HS-27A (cell line): ENCODE measurements at places on chromosomes 1 and 21.

GRCh38 chr1:82978461-82979324, 1020.2 kb downstream of the TTLL7 start:
- no peak for DNase-seq

DNA sequence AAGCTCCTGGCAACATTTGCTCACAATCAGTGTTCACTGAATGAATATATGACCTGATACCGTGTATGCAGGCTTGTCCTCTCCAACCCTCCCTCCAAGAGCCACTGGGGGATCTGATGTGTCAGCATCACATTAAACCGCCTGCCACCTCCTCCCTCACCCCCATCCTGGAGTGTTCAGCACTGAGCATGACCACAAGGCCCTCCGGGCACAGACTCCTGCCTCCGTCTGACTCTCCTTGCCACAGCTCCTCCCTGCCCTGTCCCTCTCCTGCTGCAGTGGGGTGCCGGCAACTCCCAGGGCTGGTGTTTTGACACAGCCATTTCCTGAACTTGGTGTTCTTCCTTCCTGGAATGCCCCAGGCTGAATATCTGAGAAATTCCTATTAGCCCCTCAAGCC, 136.7 kb downstream of the FCRL5 start:
- DNase-seq = no peak

DNA sequence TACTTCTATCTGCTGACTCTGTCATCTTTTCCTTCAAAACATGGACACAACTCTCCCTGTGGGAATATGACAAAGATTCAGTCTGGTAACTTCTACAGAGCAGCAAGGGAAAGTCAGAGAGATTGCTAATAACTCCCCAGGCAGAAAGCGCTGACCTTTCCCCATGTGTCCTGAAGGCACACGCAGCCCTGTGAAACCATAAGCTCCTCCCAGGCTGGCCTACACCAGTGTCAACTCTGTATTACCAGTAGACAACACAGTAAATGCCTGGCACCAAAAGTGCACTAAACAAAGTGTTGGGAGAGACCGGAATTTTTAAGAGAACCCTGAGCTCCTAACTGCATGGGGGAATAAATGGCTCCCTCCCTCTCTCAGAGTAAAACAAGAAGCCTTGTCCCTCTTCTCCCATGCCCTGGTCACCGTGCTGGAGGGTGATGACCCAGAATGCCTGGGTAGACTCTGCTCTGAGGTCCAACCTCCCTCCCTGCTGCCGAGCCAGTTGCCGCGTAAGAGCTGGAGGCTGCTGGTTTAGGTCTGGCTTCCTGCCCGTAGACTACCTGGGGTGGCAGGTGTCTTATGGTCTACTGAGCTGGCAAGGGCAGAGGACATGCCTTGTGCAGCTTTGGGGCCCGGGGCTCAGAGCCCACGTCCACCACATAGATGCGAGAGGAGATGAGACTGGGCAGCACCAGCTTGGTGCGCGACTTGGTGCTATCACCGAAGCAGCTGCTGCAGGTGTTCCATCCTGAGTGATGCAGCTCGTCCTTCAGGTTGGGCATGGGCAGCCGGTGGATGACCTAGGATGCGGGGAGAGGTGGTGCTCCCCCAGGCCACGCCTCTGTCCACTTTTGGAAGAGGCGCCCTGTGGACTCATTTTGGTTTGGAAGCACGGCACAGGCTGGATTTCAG, 3.9 kb downstream of the SELENBP1 start:
- DNase-seq = no peak

GRCh38 chr1:67918067-67918466, 84.8 kb upstream of the GNG12 start:
- DNase-seq = no peak

DNA sequence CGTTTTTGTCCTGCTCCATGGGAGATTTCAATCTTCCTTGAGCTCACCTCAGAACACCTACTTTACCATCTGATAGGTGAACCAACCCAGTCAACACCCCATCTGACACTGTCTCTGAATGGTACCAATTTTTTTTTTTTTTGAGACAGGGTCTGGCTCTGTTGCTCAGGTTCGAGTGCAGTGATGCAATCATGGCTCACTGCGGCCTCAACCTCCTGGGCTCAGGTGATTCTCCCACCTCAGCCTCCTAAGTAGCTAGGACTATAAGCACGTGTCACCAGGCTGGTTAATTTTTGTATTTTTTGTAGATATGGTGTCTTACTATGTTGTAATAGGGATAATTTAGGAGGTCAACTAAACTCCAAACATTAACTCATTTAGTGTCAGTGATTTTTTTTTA, 36.3 kb downstream of the SPRTN start:
- DNase-seq = no peak

- DNase-seq = no peak
Observed at GRCh38 chr1:202551683-202552082, 158.6 kb downstream of the SYT2 start.

GRCh38 chr1:101388904-101389546, 152.2 kb downstream of the S1PR1 start:
- DNase-seq = no peak

- no peak for DNase-seq
Observed at GRCh38 chr1:223136086-223136485, 7.0 kb downstream of the TLR5 start.

DNA sequence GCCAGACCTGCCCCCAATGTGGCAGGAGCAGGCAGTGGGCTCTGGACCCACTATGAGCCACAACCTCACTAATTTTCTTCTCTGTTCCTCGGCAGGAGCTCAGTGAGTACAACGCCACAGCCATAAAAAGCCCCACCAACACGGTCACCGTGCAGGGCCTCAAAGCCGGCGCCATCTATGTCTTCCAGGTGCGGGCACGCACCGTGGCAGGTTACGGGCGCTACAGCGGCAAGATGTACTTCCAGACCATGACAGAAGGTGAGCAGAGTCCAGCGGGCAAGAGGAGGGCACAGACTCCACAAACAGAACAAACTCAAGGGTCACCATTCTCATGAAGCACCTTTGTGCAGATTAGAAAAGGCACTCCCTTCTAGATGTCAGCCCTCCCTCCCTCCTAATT, 79.9 kb downstream of the LACTBL1 start:
- no peak for DNase-seq

DNA sequence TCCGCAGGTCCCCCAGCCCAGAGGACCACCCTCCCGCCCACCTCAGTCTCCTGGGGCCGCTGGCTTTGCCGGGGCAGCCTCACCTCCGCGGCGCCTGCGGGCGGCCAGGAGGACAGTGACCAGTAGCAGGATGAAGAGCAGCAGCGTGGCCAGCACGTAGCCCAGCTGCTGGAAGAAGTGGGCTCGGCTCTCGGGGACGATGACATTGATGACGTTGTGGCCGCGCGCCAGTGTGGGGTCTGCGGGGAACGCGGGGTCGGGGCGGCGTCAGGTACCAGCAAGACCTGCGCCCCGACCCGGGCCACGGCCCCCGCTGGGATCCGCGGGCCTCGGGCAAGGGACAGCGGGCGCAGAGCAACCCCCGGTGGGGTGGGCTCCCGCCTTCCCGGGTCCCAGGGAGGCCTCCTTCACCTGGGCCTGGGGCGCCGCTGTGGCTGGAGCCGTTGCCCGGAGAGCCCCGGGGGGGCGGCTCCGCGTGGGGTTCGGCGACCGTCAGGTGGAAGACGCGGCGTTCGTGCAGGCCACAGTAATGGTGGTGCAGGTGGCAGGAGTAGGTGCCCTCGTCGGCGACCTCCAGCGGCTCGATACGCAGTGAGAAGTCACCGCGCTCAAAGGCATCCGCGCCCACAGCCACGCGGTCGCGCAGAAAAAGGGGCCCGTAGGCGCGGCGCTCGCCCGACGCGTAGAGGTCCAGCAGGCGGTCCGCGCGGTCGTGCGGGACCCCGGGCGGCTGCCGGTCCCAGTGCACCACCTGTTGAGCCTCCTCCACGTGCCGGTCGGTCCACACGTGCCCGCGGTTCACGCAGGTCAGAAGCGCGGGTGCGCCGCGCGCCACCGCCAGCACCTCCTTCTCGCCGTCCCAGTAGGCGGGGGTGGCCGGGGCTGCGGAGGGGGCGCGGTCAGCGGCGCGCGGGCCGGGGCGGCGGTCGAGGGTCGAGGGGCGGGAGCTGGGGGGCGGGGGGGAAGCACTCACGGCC, 3.8 kb downstream of the MXRA8 start:
- no peak for DNase-seq

DNA sequence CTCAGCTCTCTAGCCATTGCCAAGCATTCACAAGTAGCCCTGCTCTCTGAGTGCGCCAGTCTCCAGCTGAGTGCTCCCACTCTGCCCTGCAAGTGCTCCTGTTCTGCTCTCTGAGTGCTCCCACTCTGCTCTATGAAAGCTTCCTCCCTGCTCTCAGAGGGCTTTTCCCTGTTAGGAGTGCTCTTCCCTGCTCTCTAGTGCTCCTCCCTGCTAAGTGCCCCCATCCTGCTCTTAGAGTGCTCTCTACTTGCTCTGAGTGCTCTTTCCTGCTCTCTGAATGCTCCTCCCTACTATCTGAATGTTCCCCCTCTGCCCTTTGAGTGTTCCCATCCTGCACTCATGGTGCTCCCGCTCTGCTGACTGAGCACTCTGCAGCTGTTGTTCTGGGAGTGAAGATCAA, 555.4 kb downstream of the NPHP4 start:
- no peak for DNase-seq

- DNase-seq = no peak
Observed at GRCh38 chr1:163300568-163300967, 21.2 kb upstream of the NUF2 start.

DNA sequence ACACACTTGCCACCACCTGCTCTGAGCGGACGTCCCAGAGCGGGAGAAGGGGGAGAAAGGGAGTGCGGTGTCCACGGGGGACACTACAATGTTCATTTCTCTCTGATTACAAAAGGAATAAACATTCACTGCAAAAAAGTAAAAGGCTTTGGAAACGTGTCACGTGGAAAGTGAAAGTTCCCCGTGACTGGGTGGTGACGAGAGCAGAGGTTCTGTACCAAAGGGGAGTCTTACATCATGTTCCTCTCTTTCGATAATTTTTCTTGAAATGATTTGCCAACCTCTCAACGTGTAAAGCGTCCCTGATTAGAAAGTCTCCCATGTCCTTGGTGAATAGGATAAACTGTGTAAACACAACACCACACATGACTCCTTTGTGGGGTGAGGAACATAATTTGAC, 22.0 kb upstream of the PRDM15 start:
- no peak for DNase-seq

DNA sequence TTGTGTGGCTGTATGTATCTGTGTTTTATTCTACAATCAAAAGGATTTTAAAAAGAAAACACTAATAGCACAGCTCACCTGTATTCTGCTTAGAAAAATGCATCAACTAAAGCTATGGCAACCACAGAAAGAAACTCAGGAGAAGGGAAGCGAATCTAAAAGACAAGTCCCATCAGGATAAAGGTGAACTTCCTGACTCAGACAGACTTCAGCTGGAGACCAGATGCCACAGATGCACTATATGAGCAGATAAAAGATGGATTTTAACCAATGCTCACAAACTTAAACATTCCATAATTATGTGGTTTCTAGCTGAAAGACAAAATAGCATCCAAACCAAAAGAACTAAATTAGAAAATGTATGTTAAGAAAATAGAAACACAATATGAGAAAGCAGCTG, 231.0 kb downstream of the RERE start:
- DNase-seq = no peak

GRCh38 chr1:245378311-245378722, 223.5 kb downstream of the KIF26B start:
- no peak for DNase-seq

- no peak for DNase-seq
Observed at GRCh38 chr1:66779475-66780078, 21.5 kb downstream of the INSL5 start.

DNA sequence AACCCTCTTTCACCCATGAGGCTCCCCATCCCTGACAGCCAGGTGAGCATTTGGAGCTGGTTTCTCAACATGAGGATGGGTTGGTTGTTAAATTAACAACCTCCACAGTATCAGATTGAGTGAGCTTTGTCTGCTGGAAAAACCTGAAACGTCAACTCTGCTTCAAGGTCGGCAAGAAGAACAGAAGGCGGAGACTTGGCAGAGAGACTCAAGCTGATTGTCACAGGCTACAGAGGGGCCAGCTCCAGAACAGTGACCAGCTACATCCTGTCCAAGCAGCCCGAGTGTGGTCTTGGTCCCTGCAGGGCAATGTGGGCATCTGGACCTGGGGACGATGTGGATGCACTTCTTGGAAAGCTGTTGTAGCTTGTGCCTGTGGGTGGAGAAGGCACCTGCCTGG, 36.6 kb upstream of the TMEM51 start:
- no peak for DNase-seq

DNA sequence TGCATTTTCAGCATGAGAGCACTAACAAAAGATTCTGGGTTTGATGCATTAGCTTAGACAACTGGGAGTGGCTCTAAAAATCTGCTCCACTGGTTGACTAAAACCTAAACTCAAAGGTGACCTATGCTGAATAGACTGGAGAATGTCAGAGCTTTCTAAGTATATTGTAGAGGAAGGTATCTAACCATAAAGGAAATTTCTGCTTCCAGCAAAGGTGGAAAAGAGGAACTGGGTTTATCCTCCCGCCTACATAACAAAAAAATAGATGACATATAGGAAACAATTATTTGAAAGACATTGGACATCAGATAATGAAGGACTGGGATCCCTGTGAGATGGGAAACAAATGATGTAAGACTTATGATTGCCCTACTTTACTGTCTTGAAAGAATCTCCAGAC, 35.8 kb upstream of the CR2 start:
- no peak for DNase-seq

DNA sequence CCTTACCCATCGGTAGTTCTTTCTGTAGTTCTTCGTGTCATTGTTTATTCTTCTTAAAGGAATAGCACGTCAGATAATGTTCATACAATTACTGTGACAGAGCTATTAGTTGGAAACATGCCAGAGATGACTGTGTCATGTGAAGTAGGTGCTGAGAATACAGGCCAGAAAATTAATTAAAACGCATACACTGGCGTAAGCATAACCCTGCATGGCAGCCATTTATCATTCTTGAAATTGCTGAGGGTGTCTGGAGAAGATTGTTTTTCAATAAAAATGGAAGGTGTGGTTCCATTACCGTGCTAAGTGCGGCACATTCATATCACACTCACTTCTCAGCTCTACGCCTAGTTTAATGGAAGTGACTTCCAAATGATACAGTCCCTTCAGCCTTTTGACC, 7.8 kb downstream of the ETS2 start:
- no peak for DNase-seq

DNA sequence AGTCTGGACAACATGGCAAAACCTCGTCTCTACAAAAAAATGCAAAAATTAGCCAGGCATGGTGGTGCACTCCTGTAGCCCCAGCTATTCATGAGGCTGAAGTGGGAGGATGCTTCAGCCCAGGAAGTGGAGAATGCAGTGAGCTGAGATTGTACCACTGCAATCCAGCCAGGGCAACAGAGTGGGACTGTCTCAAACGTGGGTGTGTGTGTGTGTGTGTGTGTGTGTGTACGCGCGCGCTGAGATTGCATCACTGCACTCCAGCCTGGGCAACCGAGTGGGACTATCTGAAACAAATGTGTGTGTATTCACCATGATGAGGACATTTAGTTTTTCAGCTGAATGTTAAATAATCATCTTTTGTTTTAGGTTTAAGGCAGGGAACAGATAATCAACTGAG, 21.1 kb downstream of the USP1 start:
- no peak for DNase-seq

- DNase-seq = no peak
Observed at GRCh38 chr1:102498929-102499328, 502.2 kb upstream of the OLFM3 start.

GRCh38 chr1:150164779-150165178, 15.1 kb downstream of the PLEKHO1 start:
- no peak for DNase-seq

GRCh38 chr1:232421143-232421796, 208.7 kb downstream of the SIPA1L2 start:
- DNase-seq = no peak
